Spinal cord (tissue), 10 donors: ENCODE measurements at places on chromosomes 11 and 22. TPM values are rescaled to one million over a fixed set of nuclear protein-coding genes. Genes with fewer than 3 reads are reported as not detected.

The MMP13 gene
- not detected for polyA plus RNA-seq

The SLC22A8 gene
- polyA plus RNA-seq, result 44.7 TPM

The TRIM48 gene
- polyA plus RNA-seq, result not detected

The CABP4 gene
- 0.67 TPM for polyA plus RNA-seq

The C11orf16 gene
- polyA plus RNA-seq, result 1.1 TPM

The TCN2 gene
- polyA plus RNA-seq, result 37.8 TPM

The DEPDC7 gene
- 3.1 TPM for polyA plus RNA-seq

The LARGE2 gene
- polyA plus RNA-seq, result 0.19 TPM

The CTSC gene
- 36.3 TPM for polyA plus RNA-seq

The MGAT3 gene
- polyA plus RNA-seq, result 79.7 TPM

The OR52H1 gene
- not detected for polyA plus RNA-seq

The SMC1B gene
- 0.14 TPM for polyA plus RNA-seq

The NUP160 gene
- 30.9 TPM for polyA plus RNA-seq

The SPI1 gene
- 10.8 TPM for polyA plus RNA-seq

The DCUN1D5 gene
- 33.6 TPM for polyA plus RNA-seq

The MPEG1 gene
- 5.5 TPM for polyA plus RNA-seq

The NRXN2 gene
- polyA plus RNA-seq, result 415 TPM

The CCDC157 gene
- polyA plus RNA-seq, result 9.6 TPM

The MMP27 gene
- polyA plus RNA-seq, result not detected

The SLC17A6 gene
- polyA plus RNA-seq, result 46.7 TPM

The SULT4A1 gene
- polyA plus RNA-seq, result 90.2 TPM

The IL17REL gene
- 0.96 TPM for polyA plus RNA-seq

The PARVG gene
- polyA plus RNA-seq, result 5.8 TPM

The TSG101 gene
- polyA plus RNA-seq, result 88.8 TPM

The ZBED4 gene
- 14.7 TPM for polyA plus RNA-seq

The UBQLNL gene
- polyA plus RNA-seq, result 0.59 TPM

The EIF4G2 gene
- 1,101 TPM for polyA plus RNA-seq

The AMBRA1 gene
- 29.6 TPM for polyA plus RNA-seq

The GSTT2B gene
- 10.2 TPM for polyA plus RNA-seq

The OR52I1 gene
- 0.08 TPM for polyA plus RNA-seq
